ENCODE measurements at places on chromosomes 1 and 21. TPM values are rescaled to one million over a fixed set of nuclear protein-coding genes. Genes with fewer than 3 reads are reported as not detected.
A peak's percentile ranks its signal among the peaks of the same experiment; 100 is the strongest.

KCNK2 gene
- 1.3 TPM for total RNA-seq

PTPRU gene
- total RNA-seq, result 53.2 TPM

MSH4 gene
- 0.51 TPM for total RNA-seq

ESPN gene
- total RNA-seq, result 8.4 TPM

SNX7 gene
- total RNA-seq, result 19.0 TPM

- no peak for DNase-seq
Observed at GRCh38 chr1:15246960-15247614, at the start of gene FHAD1. Gene FHAD1 (plus strand): TSS chr1:15247223. CDS start chr1:15251785, 4,562 bp downstream.

- DNase-seq, result no peak
Observed at GRCh38 chr1:6440198-6441126, 15.9 kb downstream of the ESPN start.

DNA sequence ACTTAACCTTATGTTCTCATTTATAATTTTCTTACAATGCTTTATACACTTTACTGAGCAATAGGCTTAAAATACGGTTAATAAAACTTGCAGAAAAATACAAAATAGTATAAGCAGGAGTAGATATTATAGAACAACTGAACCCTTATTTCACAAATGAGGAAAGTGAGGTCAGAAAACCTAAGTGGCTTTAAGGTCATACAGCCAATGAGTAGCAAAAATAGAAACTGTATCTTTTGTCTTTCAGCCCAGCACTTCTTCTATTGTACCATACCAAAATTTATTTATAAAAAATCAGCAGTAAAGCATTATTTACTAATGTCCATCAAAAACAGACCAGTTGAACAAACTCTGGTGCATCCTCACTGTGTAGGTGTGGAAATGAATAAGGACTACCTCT, 11.6 kb downstream of the FBXO42 start:
- no peak for DNase-seq

GRCh38 chr1:63321066-63321784, 1.1 kb upstream of the FOXD3 start:
- no peak for DNase-seq

DNA sequence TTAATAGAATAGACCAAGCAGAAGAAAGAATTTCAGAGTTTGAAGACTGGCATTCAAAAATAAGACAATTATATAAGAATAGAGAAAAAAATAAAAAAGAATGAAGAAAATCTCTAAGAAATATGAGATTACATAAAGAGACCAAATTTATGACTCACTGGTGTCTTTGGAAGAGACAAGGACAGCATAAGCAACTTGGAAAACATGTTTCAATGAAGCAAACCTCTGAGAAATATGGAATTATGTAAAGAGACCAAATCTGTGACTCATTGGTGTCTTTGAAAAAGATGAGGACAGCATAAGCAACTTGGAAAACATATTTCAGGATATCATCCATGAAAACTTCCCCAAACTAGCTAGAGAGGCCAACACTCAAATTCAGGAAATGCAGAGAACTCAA, 60.4 kb upstream of the LYPLAL1 start:
- DNase-seq, result peak; percentile 18

GRCh38 chr1:167667536-167667935, 37.5 kb downstream of the RCSD1 start:
- no peak for DNase-seq

DNA sequence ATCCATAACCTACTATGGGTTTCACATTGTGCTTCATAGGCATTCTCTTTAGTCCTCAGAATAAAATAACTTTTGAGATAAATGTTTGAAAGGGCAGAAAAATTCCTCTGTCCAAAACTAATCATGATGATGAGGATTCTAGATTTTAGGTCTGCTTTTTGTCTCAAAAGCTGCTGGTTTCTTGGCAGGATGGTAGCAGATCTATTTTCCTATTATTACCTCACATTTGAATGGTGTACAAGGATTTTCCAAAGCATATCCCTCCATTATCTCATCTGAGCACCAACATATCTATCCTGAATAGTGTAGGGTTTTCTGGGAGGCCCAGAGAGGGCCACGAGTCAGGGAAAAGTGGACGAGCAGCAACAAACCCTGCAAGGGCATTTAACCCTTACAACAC, 201.9 kb downstream of the PLPP3 start:
- DNase-seq, result no peak
